ENCODE measurements at places on chromosomes 16 and 17. TPM values are rescaled to one million over a fixed set of nuclear protein-coding genes. Genes with fewer than 3 reads are reported as not detected.
A peak's percentile ranks its signal among the peaks of the same experiment; 100 is the strongest.

The NTN1 gene
- total RNA-seq, result 0.43 TPM

The PIRT gene
- total RNA-seq, result not detected

The USP43 gene
- total RNA-seq, result 0.39 TPM

The KRT24 gene
- total RNA-seq, result not detected

The SGSH gene
- total RNA-seq, result 7.0 TPM

The CLEC10A gene
- not detected for total RNA-seq

The ABCC11 gene
- 0.14 TPM for total RNA-seq

The TVP23B gene
- 31.7 TPM for total RNA-seq

The THRA gene
- total RNA-seq, result 11.4 TPM

The APRT gene
- 241 TPM for total RNA-seq

The ATP5PD gene
- total RNA-seq, result 185 TPM

The SLC6A4 gene
- total RNA-seq, result not detected

The ACSM2B gene
- total RNA-seq, result not detected

DNA sequence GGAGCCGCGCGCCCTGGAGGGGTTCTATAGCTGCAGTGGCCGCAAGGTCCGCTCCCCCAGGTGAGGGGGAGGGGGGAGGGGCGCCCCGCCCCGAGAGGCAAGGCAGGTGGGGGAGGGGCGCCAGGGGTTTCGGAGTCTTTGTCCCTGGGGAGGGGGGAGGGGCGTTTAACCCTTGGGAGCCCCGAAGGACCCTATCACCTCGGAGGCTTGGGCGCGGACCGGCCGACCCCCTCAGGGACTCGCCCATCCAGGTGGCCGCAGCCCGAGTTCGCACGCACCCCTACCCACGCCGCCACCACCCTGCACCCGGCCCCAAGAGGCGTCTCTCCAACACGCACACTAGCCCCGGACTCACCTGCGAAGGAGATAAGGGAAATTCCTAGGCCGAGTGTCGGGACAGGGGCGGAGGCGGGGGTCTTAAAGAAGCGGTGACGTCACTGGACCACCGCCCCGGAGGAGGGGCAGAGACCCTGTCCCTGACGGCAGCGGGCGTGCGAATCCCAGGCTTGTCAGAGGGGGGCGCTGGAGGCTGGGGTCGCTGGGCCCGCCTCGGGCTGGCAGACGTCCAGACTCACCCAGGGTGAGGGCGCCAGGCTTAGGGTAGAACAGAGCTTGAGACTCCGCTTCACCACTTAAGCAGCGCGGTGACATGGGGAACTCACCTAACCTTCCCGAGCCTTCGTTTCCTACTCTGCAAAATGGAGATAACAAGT lies at the start of gene CLDN6:
Gene CLDN6 (minus strand): TSS at position 390 of the 713 bp plus-strand sequence. CDS start 2,162 bp downstream, outside the sequence.
- no peak for DNase-seq

DNA sequence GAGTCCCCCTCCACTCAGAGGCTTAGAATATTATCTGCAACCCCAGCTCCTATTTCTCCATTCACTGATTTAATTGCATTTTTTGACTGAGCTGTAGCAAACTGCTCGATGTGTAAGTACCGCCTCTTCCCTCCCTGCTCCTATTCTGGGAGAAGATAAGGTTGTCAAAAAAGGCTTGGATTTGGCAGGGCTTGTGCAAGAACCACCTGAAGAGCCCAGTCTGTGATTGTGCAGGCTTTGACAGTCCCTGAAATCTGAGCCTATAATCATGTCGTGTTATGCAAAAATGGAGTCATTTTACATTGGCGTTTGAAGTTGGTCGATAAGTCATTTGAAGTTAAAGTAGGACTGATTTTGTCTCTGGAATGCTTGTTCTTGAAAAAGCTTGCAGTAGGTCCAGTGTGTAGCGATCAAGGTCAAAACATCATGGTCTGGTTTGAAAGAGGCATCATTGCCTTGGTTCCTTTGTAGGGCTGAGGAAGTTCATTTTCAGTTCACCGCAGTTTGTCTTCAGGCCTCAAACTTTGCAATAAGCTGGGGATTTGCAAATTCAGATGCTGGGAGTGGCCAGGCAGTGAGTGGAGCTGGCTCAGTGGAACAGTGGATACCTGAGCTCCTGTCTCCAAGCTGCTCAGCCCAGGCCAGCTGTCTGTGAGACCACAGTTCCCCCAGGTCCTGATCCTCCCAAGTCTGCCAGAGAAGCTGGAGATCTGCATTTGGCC lies 68.8 kb downstream of the KATNIP start:
- DNase-seq, result no peak

DNA sequence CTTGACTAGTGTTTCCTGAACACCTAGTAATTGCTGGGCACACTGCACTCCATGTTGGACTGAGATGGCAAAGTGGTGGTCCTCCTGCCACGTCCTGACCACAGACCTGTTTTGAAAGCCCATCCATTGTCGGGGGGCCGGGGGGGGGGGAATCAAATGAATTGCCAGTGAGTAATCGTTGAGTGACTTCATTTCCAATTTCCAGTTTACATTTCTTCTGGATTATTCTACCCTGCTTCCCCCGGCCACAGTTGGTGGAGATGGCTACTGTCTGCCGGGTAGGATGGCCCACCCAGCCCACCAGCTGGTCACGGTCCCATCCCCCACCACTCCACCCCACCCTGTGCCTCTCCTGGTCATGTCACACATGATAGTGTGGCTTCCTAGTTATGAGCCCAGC lies 18.2 kb downstream of the RAI1 start:
- no peak for DNase-seq

GRCh38 chr17:58306131-58306951 lies 22.3 kb downstream of the TSPOAP1 start:
- DNase-seq, result no peak

- DNase-seq, result no peak
Measured at GRCh38 chr16:84103678-84104077, 13.1 kb downstream of the MBTPS1 start.

DNA sequence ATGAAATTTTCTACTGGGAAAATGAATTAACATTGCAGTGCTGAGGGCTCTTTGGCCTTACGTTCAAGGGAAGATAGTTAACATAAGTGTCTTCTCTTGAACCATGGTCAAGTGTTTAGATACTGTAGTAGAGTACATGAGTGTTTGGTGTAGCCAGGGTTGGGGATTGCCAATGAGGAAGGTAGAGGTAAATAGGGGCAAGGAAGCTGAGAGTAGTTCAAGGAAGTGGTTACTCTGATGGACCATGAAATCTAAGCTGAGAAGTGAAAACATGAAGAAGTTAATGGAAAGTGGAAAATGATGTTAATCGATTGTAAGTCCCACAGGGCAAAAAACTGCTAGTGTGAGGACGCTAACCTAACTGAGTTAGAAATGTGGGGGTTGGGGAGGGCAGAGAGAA lies 249.6 kb upstream of the AXIN2 start:
- DNase-seq, result no peak

DNA sequence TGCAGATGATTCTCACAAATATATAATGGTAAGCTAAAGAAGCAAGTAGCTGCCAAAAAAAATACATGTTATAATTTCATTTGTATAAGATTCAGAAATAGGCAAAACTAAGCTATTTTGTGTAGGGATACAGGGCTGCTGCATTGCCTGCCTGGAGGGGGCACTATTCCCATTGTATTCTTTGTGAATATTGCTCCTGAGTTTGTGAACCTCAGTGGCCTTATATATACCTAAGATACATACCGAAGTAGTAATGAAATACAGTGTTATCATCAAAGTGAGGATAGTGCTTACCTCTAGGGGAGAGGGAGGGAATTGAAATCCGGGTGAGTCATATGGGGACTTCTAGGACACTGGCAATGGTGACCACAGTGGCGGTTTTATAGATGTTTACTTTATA lies 53.5 kb downstream of the C17orf58 start:
- DNase-seq, result no peak

- no peak for DNase-seq
Measured at GRCh38 chr17:36667922-36668321, 66.5 kb downstream of the MRM1 start.

DNA sequence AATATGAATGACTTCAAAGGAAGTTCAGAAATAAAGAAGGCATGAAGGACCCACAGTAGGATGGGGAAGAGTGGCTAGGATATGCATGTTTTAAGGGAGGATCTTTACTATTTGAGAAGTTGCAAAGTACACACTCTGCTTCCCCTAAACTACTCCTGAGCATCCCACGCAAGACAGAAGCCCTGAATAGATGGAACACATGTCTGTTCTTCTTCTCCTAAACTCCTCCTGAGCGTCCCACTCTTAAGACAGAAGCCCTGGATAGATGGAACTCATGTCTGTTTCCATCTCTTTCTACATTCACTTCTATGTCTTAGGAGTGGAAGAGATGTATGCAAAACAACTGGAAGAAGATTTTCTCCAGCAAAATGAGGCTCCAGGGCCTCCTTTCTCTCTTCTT lies 88.4 kb downstream of the VAT1L start:
- no peak for DNase-seq

DNA sequence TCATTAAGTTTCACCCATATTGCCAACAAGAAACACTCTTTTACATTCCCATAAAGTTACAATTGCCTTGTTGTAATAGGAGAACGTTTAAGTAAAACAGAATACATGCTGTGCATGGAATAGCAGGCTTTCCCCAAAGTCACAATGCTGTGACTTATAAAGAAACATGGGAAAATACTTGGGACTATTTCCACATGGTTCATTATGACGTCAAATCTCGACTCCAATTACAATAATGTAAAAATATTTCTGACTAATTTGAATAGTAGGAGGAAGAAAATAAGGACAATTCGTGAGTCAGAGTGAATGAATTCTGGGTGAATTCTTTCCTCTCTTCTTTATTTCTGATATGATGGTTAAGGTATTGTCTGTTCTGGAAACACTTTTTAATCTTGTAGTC lies 52.8 kb downstream of the CDH11 start:
- DNase-seq, result no peak

DNA sequence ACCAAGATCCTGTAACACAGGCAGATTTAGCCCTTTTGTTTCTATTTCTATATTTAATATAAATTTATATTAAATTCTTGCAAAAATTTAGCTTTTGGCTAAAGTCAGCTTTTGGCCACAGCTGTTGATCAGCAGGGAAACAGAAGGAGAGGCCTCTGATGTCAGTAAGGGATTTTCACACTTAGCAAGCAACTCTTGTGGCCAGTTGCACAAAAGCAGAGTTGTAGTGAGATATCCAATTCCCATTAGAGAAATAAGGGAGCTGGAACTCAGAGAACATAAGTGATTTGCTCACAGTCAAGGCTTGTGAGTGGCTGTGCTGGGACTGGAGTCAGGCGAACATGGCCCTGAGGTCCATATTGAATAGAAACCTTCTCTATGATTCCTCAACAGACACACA lies 16.7 kb upstream of the HEATR6 start:
- DNase-seq, result no peak

DNA sequence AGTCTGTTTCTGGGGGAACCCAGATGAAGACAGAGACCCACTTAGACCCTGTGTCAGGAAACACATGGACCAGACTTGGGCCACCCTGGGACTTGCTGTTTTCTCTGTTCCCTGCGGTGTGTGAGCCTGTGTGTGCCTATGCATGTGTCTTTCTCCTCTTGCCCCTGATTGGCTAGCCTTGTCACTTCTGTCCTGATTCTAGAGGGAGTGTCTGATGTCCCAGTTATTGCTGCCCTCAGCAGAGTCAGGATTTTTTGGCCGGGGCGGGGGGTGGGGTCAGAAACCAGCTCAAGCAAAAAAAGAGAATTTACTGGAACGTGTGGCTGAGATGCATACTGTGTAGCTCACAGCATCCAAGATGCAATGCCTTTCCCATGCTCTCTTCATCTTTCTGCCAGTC lies 30.5 kb downstream of the PLCG2 start:
- no peak for DNase-seq

GRCh38 chr17:17605729-17606088 lies 14.2 kb upstream of the PEMT start:
- no peak for DNase-seq

DNA sequence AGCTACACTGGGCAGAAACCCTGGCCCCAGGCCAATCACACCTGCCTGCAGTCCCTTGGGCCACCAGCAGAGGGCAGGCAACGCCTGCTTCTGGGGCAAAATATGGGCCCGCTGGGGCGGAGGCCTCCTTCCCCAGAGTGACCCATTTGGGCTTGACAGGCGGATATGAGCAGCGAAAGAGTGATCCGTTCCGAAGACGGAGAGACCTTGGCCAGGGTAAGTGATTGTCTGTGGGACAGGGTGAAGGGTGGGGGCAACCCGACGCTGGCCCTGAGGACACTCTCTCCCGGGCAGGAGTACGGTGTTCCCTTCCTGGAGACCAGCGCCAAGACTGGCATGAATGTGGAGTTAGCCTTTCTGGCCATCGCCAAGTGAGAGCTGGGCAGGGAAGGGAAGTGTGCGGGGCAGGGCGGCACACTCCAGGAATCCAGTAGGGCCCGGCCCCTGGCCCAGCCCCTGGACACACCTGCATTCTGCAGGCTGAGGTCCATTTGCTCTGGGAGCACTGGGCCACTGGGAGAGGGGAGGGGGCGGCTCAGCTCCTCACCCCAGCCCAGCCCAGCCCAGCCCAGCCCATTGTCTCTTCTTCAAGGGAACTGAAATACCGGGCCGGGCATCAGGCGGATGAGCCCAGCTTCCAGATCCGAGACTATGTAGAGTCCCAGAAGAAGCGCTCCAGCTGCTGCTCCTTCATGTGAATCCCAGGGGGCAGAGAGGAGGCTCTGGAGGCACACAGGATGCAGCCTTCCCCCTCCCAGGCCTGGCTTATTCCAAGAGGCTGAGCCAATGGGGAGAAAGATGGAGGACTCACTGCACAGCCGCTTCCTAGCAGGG lies 3.5 kb upstream of the NHERF1 start:
- peak; percentile 84 for DNase-seq

GRCh38 chr16:56261656-56262055 lies 70.4 kb downstream of the GNAO1 start:
- no peak for DNase-seq

DNA sequence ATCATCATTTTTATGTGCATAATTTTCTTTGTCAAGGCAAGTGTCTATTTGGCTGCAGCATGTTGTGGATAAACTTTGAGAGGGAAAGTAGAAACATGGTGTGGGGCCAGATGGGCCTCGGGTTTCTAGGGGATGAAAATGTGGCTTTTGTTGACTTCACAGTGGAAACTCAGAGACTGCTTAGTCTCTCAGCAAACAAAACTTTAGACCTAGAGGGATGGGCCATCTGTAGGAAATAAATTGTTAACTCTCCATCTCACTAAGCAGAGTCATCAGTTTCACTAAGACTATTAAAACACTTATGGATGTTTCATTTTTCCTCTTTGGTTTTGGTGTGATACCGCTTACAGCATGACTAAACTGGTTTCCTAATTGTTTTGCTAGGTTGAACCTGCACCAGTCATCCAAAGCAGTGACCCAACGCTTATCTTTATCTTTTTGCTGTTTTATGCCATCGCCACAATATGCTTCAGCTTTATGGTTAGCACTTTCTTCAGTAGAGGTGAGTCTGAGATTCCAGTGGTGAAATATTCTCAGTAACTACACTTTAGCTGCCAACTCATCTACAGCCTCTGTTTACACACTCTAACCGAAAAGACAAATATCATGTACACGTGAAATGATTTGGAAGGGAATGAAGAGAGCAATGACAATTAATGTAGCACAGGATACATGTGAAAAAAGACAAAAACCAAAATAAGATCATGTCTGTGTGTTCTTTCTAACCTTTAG lies 60.6 kb upstream of the CRYM start:
- DNase-seq, result no peak

GRCh38 chr16:72560617-72561016 lies 388.7 kb upstream of the PMFBP1 start:
- DNase-seq, result no peak

- no peak for DNase-seq
Measured at GRCh38 chr17:55601874-55602364, 90.7 kb upstream of the SMIM36 start.
